ENCODE measurements at places on chromosomes 7 and 10.

DNA sequence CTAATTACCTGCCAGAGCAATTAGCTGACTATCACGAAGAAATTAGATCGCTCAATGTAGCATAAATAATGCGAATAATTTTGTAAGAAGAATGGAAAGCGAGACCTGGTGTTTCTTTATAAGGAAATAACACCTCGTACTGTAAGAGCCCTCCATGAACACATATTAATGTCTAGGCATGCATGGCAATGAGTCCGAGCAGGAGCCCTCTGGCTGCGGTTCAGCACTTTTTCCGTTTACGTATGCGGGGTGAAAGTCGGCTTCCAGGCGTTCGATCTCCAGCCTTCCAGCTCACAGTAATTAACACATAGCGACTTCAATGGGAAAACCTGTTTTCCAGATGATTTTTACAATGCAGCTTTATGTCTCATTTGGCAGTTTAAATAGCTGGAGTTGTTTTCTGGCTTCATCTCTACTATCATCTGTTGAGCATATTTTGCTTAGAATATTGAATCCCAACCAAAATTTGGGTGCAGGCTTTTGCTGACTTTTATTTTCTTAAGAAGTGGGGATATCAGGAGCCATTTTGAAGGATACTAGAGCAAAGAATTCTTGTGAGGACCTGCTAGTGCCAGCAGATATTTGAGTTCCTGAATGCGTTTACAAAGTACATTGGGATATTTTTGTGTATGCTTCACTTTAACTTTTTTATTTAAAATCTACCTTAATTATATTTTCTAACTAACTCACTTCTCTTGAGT, 7.2 kb upstream of the SP8 start:
- DNase-seq = no peak

- peak; percentile 92 for DNase-seq
Measured at GRCh38 chr10:110005719-110006118, 2.1 kb upstream of the ADD3 start.

DNA sequence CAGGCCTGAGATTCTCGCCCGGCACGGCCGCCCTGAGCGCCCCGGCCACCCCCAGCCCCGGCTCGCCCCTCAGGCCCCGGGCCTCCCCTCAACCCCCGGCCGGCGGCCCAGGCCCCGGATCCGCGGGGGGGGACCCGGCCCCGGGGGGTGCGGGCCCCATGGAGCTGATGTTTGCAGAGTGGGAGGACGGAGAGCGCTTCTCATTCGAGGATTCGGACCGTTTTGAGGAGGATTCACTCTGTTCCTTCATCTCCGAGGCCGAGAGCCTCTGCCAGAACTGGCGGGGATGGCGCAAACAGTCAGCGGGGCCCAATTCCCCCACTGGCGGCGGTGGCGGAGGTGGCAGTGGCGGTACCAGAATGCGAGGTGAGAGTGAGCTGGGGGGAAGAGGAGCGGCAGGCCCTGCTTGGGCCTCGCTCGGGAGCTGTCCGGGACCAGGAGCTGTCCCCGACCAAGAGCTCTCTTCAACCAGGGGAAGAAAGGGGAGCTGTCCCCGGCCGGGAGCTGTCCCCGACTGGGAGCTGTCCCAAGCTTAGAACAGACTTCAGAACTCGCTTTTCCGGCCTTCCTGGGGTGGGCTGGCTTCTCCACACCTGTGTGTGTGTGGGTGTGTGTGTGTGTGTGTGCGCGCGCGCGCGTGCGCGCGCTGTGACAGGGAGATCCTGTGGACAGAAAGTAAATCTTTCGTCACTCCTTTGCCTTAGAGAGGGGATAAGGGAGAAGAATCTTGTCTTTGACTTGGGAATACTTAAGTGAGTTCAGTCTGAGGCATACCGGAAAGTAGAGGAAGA, 510 bp downstream of the ZSWIM8 start:
- peak; percentile 43 for DNase-seq

GRCh38 chr10:86363833-86364490, 2.6 kb downstream of the GRID1 start:
- no peak for DNase-seq

DNA sequence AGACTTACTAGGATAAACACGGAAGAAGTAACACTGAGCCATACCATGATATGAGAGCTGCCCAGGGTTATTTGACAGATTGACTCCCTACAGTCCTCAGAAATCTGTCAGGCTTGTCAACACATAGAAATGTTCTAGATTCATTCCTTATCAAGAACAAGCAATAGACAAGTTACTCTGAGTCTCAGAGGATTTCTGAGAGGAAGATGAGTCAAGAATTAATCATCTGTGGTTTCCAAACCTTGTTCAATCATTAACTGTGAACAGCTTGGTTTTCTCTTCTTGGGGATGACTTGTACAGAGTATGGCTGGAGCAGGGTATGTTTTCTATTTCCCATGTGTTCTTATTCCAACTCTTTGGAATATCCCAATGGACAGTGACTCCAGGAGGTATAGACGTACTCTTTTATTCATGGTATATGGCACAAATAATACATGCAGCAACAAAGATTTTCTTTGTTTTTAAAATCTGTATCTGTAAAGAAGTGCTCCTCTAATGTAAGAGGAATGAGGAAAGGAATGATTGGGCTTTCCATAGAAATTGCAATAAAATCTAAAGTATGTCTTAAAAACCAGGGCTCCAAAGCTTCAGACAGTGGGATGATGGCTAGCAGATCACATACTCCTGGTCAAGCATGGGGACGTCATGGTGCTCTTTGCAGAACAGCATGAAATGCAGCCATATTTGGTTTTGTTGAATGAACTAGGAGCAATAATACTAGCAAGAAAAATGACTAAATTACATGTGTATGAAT, 11.9 kb upstream of the SFR1 start:
- peak; percentile 24 for DNase-seq

GRCh38 chr10:123380491-123381085, 226.4 kb downstream of the BUB3 start:
- DNase-seq = no peak

DNA sequence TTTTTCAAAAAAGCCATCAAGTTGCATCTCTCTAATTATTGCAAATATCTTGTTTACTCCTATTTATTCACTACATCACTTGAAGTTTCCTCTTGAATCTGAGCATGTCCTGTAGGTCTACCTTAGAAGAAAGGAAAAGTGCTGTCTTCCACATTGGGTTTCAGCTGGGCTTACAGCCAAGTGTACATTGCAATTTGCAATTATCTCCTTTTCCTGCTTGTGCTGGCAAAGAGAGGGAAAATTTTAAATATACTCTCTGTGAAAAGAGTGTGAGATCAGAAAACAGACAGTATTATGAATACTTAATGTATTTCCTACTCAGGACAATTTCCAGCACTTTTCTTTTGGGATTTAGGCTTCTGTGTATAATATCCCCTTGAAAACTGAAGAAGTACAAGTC, 839.7 kb downstream of the CNTNAP2 start:
- DNase-seq = no peak

- DNase-seq = no peak
Measured at GRCh38 chr7:47516386-47516785, 65.5 kb downstream of the TNS3 start.

DNA sequence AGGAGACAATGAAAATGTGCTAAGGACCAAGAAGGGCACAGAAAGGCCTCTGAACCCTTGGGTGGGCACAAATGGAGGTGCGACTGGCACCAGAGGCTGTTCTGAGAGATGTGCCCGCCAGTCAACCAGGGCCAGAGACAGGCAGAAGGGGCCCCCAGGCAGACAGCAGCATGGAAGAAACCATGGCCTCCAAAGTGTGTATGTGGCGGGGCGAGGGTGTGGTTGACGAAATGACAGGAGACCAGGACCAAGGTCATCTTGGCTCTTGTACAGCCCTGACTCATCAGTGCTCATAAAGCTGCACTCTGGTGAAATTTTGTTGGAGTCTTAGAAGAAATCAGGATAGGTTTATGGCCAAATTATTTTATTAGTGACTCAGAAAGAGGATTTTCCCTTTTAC, 4.0 kb upstream of the MRPS24 start:
- DNase-seq = peak; percentile 79

Data from fibroblast of gingiva (primary cell).